ENCODE measurements at places on chromosomes 12 and 14.

GRCh38 chr12:65584016-65584415, 240.3 kb upstream of the HMGA2 start:
- no peak for DNase-seq

- DNase-seq, result no peak
Measured at GRCh38 chr12:66352197-66352596, 49.9 kb downstream of the HELB start.

- DNase-seq, result no peak
Measured at GRCh38 chr12:45879363-45879895, 110.9 kb downstream of the SCAF11 start.

GRCh38 chr12:18057051-18057450, 32.9 kb downstream of the RERGL start:
- no peak for DNase-seq

DNA sequence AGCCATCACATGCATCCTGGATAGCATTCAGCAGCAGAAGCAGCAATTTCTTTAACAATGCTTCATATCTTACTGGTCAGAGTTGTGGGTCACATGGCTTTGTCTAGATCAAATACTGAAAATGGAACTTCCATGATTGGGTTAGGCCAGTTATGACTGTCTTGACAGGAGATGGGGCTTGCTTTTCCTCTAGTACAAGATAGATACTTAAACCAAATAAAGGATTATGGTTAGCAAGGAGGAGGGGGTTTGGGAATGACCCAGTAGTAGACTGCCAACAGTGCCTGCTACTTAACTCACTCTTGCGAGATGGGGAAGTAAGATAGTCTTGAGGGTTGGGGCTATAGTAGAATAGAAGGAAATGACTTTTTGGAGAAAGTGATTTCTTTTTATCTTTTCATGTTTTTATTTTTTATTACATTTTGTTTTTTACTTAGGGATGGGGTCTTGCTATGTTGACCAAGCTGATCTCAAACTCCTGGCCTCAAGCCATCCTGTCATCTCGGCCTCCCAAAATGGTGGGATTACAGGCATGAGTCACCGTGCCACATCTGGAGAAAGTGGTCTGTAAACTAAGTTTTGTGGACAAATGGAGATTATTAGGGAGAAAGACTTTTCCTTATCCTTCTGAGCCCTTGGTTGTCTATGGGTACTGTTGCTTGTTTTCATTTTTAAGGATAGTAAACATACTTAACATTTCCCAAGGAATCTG, 37.6 kb downstream of the WNK1 start:
- no peak for DNase-seq

DNA sequence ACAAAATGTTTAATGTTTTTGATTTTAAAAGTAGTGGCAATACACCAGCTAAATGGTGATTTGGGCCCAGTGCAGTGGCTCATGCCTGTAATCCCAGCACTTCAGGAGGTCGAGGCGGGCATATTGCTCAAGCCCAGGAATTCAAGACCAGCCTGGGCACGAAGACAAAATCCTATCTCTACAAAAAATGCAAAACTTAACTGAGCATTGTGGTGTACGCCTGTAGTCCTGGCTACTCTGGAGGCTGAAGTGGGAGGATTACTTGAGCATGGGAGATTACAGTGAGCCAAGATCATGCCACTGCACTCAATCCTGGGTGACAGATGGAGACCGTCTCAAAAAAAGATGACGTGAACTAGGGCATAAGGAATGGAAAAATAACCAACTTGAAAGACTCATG, 4.7 kb downstream of the RPL36AL start:
- no peak for DNase-seq

- no peak for DNase-seq
Measured at GRCh38 chr12:38785381-38785780, 120.0 kb downstream of the CPNE8 start.

DNA sequence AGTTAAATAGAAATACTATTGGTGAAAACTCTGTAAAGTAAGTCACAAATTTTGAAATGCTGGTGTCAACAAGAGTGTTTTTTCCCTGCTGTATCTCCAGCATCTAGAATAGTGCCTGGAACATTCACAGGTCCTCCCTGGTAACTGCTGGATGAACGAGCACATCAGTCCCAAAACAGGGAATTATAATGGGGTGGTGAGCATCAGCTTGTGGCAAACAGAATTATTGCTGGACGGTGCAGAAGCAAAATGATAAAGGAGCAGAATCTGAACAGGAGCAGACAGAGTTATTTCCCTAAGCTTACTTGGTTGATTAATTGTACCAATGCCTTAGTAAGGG, 129.9 kb downstream of the GRIP1 start:
- no peak for DNase-seq

- DNase-seq, result no peak
Measured at GRCh38 chr12:75155962-75156361, 53.7 kb downstream of the KCNC2 start.

GRCh38 chr14:80291101-80291500, 79.8 kb upstream of the DIO2 start:
- no peak for DNase-seq

GRCh38 chr12:14970473-14970872, 2.4 kb upstream of the PDE6H start:
- DNase-seq, result no peak

GRCh38 chr12:68495336-68496070, 115.2 kb upstream of the RAP1B start:
- DNase-seq, result no peak

DNA sequence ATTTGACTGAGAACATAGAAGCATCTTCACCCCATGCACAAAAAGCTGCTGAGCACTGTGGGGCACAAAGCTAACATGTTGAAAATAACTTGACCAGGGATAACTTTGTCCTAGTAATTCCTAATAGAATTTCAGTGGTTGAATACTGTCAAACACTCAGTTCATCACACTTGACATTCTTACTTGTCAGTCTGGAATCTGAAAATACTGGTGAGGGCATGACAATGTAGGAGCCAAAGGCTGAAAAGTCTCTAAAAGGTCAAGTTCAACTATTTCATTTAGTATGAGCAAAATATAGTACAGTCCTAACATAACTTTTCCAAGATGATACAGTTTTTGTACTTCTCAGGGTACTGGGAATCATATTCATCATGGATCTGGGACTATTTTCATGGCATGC, 504.4 kb upstream of the LMO3 start:
- DNase-seq, result no peak

GRCh38 chr14:89276424-89276975, 140.5 kb downstream of the FOXN3 start:
- DNase-seq, result peak; percentile 2

GRCh38 chr12:71969330-71969729, 30.7 kb downstream of the TPH2 start:
- no peak for DNase-seq

GRCh38 chr14:62429683-62430082, 615.6 kb downstream of the KCNH5 start:
- no peak for DNase-seq

- no peak for DNase-seq
Measured at GRCh38 chr12:13250416-13250815, 53.9 kb downstream of the EMP1 start.

DNA sequence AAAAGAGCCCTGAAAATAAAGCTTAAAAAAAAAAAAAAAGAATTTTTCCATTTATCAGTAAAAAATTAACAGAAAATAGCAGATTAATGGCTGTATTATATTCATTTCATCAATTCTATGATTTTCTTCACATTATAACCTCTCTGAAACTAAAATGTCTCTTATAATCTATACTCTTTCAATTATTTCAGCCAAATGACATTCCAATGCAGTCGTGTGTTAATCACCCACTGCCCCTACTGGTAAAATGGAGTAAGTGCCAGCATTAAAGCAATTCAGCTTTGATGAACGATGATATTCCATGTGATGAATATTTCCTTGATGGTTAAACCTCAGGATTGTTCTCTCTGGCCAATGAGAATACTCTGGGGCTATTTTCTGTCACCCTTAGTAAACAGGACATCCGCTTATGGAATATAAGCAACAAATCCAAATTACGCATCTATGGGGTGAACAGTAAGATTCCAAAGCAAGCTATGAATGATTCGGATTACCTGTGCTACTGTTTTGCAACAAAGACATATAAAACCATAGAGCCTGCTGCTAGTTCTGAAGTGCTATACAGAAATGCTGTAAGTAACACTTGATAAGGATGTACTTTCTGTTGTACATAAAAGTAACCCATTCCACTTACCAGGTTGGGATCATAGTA, 20.3 kb upstream of the SYCP3 start:
- no peak for DNase-seq

DNA sequence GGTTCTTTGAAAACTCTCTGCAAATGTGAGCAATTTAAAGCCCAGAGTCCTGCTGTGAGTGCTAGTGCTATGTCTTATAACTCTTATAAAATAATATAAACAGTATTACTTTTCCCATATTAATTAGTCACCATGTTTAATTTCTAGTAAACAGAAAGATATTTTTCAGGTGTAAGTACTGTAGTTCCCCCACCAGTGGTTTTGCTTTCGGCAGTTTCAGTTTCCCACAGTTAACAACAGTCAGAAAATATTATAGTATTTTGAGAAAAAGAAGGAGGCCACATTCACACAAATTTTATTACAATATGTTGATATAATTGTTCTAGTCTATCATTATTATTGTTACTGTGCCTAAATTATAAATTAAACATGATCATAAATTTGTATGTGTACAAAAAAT, 800.5 kb downstream of the LRFN5 start:
- no peak for DNase-seq

DNA sequence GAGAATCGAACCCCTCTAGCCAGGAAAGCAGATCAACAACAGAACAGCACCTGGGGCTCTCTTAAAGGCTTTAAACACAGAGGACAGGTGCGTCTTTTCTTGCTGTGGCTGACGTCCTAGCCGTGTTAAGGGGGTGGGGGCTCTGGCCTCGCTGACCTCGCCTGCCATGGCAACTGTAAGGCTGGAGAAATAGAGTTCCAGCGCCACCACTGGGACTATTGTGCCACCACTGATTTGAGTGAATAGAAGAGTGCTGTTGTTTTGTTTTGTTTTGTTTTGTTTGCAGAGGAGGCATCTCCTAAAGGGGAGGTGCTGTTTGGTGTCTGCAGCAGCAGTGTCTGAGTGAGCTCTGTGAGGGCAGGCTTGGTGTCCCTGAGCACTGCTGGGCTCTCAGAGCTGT, 34.2 kb upstream of the PRMT8 start:
- DNase-seq, result no peak

- DNase-seq, result no peak
Measured at GRCh38 chr12:52561880-52562449, 9.0 kb upstream of the KRT71 start.

DNA sequence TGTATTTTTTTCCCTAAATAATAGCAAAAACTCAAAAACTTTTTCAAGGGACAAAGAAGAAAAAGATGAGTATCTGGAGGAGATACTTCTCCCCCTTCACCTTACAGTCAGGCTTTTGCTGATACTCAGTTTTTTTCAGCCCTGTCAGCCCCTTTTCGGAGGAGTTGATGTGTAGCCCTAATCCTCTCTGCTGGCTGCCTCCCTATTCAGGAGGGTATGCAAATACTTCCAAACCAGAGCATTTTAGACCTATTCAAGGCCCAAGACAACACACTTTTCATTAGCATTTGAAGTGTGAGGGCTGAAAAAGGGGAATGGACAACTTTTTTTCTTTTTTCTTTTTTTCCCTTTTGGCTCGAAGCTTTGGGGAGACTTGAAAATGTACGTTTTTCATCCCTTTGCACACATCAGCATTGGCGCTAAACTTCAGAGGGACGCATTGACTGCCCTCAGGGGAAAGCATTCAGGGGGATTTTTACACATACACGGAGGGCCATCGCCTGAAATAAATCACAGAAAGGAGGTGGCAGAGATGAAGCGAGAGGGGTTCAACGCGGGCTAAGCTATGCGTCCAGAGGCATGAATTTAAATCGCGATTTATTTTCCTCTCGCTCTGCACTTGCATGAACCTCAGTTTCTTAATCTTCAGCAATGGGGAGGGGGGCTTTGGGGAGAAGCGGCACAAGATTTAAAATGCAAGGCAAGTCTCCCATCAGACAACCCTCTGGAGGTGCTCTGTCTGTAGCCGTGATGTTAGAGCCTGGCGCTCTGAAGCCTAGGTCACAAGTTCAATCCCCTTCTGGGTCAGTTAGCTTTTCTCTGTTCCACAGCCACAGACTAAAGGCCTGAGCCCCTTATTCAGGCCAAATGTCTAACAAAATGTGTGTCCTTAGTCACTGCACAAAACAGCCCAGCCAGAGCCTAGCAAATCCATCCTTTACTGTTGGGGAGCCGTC, 86.3 kb downstream of the ASCL1 start:
- DNase-seq, result no peak

- no peak for DNase-seq
Measured at GRCh38 chr14:33455654-33456345, 495.1 kb downstream of the EGLN3 start.

DNA sequence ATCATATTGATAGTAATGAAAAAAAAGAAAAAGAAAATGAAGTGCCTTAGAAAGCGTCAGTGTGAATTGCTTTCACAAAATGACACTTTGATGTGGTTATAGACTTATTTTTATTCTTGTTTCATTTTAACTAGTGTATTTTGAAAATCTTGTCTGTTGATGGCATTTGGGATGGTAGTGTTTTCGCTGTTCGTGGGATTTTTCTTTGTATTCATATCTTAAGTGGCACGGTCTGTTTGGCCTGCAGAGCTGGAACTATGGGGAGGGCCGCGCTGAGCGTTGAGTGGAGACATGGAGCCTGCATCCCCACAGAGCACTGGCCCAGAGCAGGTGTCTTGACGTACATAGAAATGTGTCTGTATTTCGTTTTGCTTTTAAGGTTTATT, 61.6 kb downstream of the WDR20 start:
- DNase-seq, result no peak

DNA sequence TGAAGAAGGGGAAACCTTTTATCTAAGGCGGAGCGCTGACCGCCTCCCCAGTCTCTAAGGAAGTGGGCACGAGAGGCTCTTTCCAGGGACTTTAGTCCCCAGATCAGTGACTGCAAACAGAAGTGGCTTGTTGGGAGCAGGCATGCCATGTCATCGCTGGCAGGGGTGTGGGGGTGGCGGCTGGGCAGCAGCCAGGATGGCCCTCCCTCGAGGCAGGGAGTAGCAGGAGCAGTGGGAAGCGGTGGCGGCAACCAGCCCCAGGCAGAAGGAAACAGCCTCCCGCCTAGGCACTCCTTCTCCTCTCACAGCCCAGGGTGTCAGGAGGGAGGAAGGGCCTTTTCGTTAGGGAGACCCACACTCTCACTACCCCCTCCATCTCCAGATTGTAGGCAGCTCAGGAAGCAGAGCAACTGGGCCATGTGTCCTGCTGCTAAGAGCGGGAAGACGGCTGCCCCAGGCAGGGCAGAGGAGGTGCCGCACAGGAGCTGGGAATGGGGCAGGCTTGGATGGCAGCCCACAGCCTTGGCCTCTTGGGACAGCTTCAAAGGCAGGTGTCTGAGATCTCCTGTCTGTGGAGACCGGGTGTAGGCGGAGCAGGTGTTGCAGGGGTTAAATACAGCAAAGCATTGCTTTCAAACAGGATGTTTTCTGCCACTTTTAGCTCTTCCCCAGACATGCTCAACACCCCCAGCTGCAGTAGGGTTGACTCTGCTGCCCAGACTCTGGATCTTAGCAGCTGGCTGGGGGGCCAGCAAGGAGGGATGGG, 21.8 kb downstream of the VDR start:
- DNase-seq, result no peak

DNA sequence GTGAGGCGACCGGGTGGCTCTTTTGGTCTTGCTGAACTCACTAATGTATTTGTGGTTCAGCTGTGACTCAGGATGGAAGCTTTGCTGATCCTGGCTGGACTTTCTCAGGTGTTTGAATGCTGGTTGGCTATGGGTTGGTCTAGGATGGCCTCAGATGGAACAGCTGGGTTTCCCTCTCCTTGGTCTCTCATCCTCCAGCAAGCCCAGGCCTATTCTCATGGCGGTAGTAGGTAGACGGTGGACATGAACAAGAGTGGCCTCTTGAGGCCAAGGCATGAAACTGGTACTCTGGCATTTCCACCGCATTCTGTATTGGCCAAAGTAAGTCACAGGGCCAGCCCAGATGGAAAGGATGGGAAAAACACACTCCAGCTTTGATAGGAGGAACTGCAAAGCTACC, 11.8 kb upstream of the POLR3B start:
- DNase-seq, result no peak
